Keratinocyte (primary cell): ENCODE measurements at places on chromosomes 16 and 17.
A peak's percentile ranks its signal among the peaks of the same experiment; 100 is the strongest.

GRCh38 chr17:50396261-50397110 is 837 bp downstream of the LRRC59 start:
- DNase-seq = no peak

DNA sequence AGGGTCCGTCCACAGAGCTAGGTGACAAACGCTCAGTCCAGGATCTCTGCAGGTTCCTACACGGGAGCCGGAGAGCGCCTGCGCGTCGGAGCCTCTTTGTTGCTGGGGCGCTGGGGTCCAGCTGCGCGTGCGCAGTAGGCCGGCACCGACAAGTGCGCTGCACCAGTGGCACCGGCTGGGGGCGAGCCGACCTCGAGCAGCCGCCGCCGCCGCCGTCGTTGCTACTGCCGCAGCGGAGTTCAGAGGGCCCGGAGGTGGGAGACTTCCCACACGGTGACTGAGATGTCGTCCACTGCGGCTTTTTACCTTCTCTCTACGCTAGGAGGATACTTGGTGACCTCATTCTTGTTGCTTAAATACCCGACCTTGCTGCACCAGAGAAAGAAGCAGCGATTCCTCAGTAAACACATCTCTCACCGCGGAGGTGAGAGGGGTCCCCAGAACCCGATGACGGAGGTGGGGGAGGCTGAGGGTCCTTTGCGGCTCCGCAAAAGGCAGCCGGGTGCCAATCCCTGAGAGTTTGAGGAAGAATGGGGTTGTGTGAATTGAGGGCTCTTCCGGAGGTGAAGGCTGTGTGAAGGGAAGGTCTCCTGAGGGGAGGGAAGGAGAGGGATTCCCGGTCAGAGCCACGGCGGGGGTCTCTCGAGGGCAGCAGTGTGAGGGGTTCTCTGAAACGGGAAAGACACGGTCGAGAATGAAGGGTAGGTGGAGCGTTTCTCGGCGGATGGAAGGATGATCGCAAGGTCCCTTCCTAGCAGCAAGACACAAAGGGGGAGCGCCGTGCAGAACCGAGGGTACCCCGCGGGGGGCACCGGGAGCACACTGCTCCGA is at the start of gene GDPD1:
GDPD1 (plus strand) TSS at position 184 of the 831 bp plus-strand sequence; CDS start at position 283, 99 bp downstream.
- DNase-seq = peak; percentile 65

DNA sequence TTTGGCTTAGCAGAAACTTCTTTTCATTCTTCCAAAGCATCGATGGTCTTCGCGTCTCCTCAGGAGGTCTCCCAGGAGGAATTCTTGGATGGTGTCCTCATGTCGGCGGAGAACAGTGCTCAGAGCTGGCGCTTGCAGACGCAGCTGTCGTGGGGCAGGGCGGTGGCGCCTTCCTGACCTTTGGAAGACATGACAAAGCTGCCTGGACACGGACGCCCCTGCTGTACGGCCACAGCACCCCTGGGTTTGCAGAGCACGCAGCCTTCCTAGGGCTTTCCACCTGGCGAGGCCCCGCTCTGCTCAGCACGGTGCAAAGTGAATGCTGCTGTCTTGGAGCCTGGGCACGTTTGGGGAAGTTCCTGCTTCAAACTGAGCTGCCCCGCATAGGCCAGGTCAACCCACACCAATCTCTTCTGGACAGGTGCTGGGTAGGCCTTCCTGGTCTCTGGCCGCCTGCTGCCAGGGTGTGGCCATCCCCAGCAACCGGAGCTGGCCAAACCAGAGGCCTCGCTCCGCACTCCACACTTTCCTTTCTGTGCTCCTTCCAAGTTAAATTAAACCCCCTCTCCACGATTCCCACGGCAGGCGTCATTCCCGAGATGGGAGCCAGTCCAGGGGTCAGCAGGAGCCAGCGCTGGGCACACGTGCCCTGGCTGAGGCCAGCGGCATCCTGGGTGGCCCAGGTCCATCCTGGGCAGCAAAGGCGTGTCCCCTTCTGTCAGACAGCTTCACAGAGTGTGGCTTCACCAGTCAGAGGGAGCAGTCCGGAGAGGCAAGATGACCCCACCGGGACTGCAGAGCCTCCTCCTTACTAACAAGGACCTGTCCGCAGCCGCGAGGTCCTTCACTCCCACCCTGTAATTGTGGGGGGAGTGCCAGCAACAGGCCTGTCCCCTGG is 15.0 kb upstream of the KREMEN2 start:
- no peak for DNase-seq

GRCh38 chr16:24075931-24076716 is 180.0 kb upstream of the CACNG3 start:
- DNase-seq = no peak

GRCh38 chr16:20740007-20740883 is 1.4 kb downstream of the THUMPD1 start:
- DNase-seq = no peak

GRCh38 chr17:33438139-33438538 is 145.0 kb upstream of the ASIC2 start:
- no peak for DNase-seq

GRCh38 chr17:81687770-81688541 is 4.1 kb downstream of the HGS start:
- no peak for DNase-seq

- no peak for DNase-seq
These were observed 15.3 kb downstream of the TBX2 start for GRCh38 chr17:61414936-61415251.

DNA sequence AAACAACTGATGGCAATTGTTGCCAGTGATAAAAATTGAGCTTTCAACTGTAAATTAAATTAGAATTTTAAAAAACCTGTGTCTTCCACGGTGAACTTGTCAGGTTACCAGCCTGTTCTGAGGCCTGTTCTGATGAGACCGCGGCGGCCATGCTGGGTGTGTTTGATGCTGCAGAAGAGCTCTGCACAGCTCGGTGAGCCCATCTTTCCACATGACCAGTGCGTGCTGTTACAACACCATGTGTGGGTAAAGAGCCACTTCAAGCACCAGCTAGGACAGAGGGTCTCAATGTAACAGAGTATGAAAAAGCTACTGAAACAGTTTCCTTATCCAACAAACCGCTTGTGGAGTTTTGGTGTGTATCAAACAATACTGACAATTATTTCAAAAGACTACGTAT is 48.5 kb downstream of the RPTOR start:
- DNase-seq = no peak

DNA sequence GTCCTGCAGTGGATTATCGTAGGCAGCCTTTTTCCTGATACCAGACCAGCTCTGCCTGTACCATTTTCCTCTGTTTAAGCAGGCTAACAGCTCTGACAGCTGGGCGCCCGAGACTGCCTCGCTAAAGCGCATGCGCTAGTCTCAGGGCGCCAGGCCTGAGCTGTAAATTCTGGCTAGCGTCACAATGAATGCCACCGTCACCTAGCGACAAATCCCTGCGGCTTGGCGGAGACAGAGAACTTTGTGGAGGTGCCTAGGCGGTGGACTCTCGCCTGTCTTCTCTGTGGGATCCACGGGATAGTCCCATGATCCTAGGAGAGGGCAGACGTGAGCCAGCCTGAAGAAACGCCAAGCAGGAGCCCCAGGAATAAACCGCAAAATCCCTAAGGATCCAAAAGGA is 573.9 kb downstream of the KCNJ18 start:
- DNase-seq = no peak

- DNase-seq = no peak
These were observed 7.5 kb downstream of the SLC16A3 start for GRCh38 chr17:82236142-82236971.
